ENCODE measurements at places on chromosomes 16 and 17. TPM values are rescaled to one million over a fixed set of nuclear protein-coding genes. Genes with fewer than 3 reads are reported as not detected.

The WFDC1 gene
- 0.43 TPM for total RNA-seq

The GCGR gene
- 0.04 TPM for total RNA-seq

The KRT12 gene
- not detected for total RNA-seq

- H3K36me3 ChIP-seq: no peaks in the 10 kb centered on the region
- H3K27me3 ChIP-seq: no peaks in the 10 kb centered on the region
- DNase-seq: no peak
- no peak overlapping the region for H3K27ac ChIP-seq
These were observed 27.5 kb upstream of the SUPT4H1 start for GRCh38 chr17:58379511-58379824.

GRCh38 chr16:11624636-11625607 is 38.2 kb upstream of the LITAF start:
- H3K27me3 ChIP-seq: no peaks in the 10 kb centered on the region
- peaks cover 5% of the 10 kb centered on the region for H3K4me1 ChIP-seq
- H3K4me3 ChIP-seq: no peak overlapping the region
- H3K36me3 ChIP-seq: no peaks in the 10 kb centered on the region
- no peak for DNase-seq

DNA sequence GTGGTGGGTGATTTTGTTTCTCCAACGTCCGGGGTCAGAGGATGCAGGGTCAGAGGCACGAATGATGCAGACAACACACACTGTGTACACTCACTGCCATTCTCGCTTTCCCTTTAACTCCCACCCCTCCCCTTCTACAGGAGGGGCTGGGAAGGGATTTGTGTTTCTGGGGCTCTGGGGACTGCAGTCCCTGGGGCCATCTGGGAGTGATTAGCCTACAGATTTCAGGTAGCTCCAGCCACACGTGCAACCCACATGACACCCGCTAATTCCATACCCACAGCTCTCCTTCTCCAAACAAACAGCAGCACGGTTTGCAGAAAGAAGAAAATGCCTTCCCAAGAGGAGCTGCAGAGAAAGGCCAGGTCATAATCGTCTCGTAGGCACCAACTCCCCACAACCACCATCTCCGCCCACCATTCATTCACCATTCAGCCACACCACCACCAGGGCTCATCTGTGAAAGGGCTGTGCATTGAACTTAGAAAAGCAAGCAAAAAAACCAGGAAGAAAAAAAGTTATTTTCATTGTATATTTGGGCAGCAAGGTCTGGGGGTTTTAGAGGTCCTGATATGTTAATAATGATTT is 9.4 kb upstream of the SOX9 start:
- no peak overlapping the region for H3K4me3 ChIP-seq
- H3K4me1 ChIP-seq: no peaks in the 10 kb centered on the region
- DNase-seq: no peak
- no peaks in the 10 kb centered on the region for H3K27me3 ChIP-seq
- no peaks in the 10 kb centered on the region for H3K36me3 ChIP-seq

DNA sequence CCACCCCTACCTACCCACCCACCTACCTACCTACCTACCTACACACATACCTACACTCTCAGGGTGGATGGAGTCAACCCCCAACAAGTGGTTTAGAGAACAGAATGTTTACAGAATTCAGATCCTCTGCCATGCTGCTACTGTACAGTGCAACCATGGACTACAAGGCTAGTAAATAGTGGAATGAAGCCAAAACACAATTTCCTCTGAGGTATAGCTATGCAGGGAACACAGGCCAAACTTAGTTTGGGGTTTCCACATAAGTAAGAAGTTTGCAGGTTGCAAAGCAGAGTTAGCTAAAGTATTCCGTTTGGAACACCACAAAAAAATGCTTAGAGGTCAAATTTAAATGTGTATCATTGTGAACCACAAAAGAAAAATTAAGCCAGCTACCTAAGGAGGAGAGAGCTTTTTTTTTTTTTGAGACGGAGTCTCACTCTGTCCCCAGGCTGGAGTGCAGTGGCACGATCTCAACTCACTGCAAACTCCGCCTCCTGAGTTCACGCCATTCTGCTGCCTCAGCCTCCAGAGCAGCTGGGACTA is 2.7 kb upstream of the AP1G1 start:
- H3K27ac ChIP-seq: no peak overlapping the region
- H3K27me3 ChIP-seq: no peaks in the 10 kb centered on the region
- H3K4me1 ChIP-seq: 0 out of 2 replicates have a peak, but pooled peaks cover 4% of the 10 kb centered on the region
- no peak overlapping the region for H3K4me3 ChIP-seq

DNA sequence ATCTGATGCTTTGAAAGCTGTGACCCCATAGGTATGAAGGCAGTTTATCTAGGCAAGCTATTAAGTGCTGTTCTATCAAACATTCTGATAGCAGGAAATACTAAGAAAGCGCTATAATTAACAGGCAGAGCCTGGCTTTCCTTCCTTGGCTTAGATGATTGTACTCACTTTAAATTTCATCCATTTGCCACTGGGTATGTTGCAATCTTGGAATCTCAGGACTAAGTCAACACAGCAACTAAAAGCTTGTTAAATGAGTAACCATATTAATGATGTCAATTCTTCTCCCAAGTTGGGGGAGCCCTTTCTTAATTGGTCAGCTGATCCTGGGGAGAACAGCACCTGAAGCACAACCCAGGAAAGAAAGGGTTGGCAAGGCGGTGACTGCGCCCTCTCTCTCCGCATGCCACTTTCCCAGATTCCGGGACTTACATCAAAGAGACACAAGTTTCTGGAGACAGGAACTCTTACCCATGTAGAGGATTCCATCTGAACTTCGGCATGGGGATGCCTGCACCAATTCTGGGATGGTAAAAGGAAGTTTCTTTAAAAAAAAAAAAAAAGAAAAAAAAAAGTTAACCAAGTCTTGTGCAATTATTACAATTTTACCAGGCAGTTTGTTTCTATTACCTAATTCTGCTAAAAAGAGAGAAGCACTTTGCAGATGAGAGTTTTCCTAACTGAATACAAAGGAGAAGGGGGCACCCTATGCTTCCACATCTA is 54.4 kb upstream of the ICAM2 start:
- H3K27ac ChIP-seq: no peak overlapping the region
- no peaks in the 10 kb centered on the region for H3K36me3 ChIP-seq
- H3K27me3 ChIP-seq: no peaks in the 10 kb centered on the region
- H3K4me3 ChIP-seq: no peak overlapping the region
- DNase-seq: no peak

GRCh38 chr16:35751191-35751941 is 2292.0 kb downstream of the TP53TG3F start:
- no peak overlapping the region for H3K4me3 ChIP-seq
- H3K27me3 ChIP-seq: no peaks in the 10 kb centered on the region
- H3K36me3 ChIP-seq: no peaks in the 10 kb centered on the region
- no peaks in the 10 kb centered on the region for H3K4me1 ChIP-seq
- no peak for DNase-seq
- no peak overlapping the region for H3K27ac ChIP-seq

DNA sequence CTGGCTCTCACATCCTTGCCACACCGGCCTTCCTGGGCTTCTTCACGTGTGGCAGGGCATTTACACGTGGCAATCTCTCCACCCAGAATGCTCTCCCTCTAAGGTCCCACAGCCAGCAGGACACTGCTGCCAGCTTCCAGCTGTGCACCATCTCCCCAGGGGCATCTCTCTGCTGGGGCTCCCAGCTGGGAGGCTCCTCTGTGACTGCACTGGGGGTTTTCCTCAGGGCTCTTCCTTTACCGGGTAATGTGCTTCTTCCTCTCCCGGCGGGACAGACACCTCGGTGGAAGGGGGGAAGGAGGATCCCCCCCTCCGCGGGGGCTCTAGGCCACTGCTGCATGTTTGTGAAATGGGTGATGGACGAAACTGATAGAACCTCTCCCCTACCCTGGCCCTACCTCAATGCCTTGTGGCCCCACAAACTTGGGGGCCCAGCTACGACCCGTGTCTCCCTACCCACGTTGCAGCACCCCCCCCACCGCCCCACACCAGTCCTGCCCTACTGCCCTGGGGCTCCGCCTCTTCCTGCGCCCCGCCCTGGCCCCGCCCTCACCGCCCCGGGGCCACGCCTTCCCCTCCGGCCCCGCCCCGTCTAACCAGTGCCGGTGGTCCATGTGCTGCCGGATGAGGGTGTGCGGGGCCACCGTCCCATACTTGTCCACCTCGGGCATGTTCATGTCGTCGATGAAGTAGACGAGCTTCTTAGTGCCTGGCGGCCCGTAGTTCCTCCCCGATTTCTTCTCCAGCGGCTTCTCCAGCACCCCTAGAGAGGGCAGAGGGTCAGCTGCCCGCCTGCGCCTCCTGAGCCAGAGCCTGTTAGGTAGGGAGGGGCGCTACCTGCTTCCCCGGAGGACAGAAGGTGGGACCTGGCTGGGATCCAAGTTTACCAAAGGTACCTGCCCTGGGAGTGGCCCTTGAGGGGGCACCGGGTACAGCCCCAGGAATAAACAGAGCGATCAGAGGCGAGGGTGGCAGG is 92.6 kb downstream of the DNAH17 start:
- no peaks in the 10 kb centered on the region for H3K36me3 ChIP-seq
- H3K4me3 ChIP-seq: no peak overlapping the region
- no peak overlapping the region for H3K27ac ChIP-seq
